Ascending aorta (tissue), 2 donors: ENCODE measurements at places on chromosomes 3 and 15. TPM values are rescaled to one million over a fixed set of nuclear protein-coding genes. Genes with fewer than 3 reads are reported as not detected.
A peak's percentile ranks its signal among the peaks of the same experiment; 100 is the strongest.

DNA sequence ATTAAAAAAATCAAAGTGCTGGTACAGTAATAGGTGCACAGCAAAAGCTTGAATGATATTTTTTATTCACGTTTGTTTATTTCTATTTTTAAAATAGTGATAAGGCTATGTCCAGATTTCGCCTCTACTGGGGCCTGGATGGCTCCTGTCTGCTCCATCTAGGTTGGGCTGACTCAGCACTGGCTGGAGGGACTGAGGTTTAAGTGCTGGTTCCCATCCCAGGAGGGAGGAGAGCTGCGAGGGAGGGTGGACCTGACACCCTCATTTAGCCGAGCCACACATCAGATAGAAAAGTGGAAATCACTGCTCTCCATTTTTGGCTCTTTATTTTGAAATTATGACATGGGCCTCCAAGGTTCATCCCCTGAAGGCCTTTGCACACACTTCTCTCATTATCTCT lies 95.4 kb upstream of the AGBL1 start:
- DNase-seq: no peak

ACOX2 gene
- total RNA-seq: 32.6 TPM

DNA sequence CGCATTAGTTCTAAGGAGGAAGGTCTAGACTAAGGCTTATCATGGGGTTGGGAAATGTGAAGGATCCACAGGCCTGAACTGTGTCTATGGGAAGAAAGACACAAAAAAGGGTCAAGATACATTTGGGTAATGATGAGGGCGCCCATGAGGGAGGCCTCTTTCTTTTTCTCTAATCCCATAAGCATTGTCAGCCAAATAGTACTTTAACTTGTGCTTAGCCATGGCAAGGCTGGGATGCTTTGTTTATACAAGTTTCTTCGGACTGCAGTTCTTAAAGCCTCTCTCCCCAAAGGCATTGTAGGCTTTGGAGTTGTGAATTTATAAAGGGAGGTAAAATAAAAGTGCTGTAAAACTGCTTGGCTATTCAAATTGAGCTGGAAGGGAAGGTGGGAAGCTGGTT lies 23.4 kb downstream of the ARMC8 start:
- DNase-seq: no peak

DNA sequence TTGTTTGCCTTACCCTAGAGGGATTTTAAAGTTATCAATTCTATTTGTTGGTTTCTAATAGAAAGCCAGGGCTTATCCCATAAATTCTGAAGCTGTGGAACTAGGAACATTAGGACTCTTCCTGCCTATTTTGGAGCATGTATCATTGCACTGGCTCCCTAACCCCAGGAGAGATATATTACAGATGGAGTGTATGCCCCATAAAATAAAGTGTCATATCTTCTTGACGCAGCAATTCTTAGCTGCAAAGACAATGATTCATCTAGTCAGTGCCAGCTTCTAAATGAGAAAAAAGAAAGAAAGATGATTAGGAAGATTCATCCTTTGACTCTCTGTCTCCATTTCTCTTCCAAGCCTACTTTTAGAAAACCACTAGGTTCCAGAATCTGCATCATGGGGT lies 74.8 kb upstream of the MAGI1 start:
- DNase-seq: no peak

- no peak for DNase-seq
Observed at GRCh38 chr3:107919239-107919638, 171.6 kb downstream of the CD47 start.

DNA sequence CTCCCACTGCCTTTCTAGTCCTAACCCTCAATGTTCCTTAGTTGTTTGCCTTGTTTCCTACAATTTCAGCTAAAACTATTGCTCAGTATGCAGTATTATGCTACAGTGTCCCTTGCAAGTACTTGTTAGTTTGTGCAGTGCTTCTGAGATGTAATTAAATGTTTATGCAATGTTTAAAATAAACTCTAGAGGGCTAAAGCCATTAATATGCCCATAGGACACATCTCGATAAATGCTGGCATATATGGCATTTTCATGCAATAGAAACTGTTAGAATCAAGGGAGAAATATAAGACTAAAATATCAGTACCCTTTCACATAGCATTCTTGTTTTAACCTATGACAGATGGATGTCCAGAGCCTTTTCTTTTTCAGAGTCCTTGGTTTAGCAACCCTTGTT lies 59.8 kb upstream of the ACKR4 start:
- no peak for DNase-seq

GOLGA6L4 gene
- total RNA-seq: not detected

- DNase-seq: no peak
Observed at GRCh38 chr15:68328443-68328842, 50.9 kb downstream of the FEM1B start.

- DNase-seq: no peak
Observed at GRCh38 chr3:106725566-106725965, 651.7 kb upstream of the CCDC54 start.

- peak; percentile 2 for DNase-seq
Observed at GRCh38 chr15:89067751-89068150, 20.5 kb upstream of the ABHD2 start.

DNA sequence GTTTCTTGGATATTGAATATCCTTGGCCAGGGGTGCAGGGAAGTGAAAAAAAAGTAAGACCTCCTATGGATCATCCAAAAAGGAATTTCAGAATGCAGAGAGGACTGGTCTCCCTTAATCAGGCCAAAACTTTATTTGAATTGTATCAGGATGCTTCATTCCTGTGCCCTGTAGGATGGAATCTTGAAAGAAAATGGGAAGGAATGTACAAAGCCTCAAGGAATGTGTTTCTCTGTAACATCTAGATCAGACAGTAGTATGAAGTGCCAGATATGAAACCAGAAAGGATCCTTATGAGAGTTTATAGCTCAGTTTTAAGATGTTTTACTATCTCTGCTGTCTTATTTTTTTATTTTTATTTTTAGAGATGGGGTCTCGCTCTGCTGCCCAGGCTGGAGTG lies 6.5 kb upstream of the GSK3B start:
- no peak for DNase-seq

GRCh38 chr3:112815981-112816380 lies 30.7 kb downstream of the CD200R1L start:
- no peak for DNase-seq

- no peak for DNase-seq
Observed at GRCh38 chr3:124845406-124845805, 41.8 kb downstream of the ITGB5 start.

DNA sequence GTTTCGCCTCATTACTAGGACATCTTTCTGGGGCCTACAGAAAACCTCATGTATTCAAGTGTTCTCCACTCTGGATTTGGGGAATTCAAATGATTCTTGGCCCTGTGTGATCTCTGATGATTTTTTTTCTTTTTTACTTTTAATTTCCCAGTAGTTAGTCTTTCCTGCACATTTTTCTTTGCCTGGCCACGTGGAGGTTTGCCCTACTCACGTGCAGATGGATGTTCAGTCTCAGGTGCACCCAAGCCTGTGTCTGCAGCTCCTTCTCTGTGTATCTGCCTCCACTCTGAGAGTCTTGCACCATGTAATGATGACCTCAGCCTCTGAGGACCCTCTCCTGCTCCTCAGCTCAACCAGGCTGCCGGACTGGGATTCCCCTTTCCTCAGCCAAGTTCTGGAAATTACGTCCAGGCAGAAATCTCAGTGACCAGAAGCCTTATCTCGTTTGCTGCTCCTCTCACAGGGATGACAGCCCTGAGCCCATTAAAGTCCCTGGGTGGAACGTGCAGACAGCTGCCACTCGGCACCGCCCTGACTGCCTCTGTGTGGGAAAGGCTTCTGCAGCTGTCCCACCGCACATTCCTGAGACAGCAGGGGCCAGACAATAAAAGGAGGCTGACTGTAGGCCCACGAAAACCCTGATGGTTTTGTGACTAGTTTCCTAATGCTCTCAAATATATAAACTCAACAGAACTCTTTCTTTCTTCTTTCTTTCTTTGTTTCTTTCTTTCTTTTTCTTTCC lies 31.4 kb upstream of the GABRB3 start:
- DNase-seq: no peak

DNA sequence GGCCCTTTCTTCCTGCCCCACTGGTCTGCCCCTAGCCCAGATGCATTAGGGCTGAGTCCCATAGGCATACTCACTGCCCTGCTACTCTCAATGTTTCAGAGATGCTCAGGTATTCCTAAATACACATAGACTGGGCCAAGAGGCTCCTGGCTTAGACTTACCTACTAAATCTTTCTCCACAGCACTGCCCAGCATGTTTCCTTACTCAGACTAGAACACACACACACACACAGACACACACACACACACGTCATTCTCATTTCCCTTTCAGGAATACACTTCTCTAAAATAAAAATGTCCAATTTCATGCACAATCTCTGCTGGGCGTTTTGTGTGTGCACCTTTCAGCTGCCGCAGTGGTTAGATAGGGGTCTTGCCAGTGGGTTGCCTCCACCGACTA lies 175.7 kb downstream of the FAM43A start:
- DNase-seq: no peak
